ENCODE measurements at places on chromosomes 1 and 21. TPM values are rescaled to one million over a fixed set of nuclear protein-coding genes. Genes with fewer than 3 reads are reported as not detected.

DNA sequence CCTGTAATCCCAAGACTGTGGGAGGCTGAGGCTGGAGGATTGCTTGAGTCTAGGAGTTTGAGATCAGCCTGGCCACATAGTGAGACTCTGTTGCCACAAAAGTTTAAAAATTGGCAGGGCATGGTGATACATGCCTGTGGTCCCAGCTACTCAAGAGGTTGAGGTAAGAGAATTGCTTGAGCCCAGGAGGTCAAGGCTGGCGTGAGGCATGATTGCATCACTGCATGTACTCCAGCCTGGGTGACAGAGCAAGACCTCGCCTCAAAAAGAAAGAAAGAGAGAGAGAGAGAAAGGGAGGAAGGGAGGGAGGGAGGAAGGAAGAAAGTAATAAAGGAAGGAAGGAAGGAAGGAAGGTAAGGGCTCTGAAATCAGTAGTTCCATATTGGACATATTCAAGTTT is 25.0 kb downstream of the GLUL start:
- DNase-seq = no peak

The RIPK4 gene
- not detected for total RNA-seq

DNA sequence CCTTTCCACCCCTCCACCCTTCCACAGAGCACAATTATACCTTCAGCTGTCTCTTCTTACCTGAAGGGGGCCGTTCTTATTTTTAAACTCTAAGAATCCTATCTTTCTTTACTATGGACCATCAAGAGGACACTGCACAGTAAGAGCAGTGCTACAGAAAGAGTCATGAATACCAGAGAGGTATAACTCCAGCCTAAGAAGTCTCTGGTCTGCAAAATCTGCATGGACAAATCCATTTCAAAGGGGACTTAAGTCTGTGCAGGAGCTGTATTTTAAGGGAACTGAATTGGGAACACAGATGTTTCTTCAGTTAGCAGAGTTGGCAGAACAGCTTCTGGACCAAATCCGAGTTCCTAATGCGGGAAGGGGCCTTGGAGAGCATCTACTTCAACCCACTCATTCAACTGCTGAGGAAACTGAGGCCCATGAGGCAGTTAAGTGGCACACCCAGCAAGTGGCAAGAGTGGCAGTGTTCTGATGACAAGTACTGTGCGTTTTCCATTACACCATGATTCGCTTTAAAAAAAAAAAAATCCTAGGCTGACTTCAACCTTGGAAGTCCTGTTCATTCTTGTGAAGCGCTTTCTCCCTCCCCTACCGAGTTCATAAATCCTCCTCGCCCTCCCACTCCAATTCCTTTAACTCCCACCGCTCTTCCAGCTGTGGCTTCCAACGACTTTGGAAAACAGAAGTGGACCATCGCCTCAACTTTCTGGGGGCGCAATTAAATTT is 1.8 kb downstream of the PLPP3 start:
- DNase-seq = no peak

GRCh38 chr1:232143315-232143886 is 486.5 kb downstream of the SIPA1L2 start:
- no peak for DNase-seq

- DNase-seq = no peak
Measured at GRCh38 chr1:240878631-240879030, 266.7 kb upstream of the GREM2 start.

GRCh38 chr1:199399996-199400724 is 627.4 kb upstream of the NR5A2 start:
- DNase-seq = no peak

The FAM167B gene
- 0.41 TPM for total RNA-seq

DNA sequence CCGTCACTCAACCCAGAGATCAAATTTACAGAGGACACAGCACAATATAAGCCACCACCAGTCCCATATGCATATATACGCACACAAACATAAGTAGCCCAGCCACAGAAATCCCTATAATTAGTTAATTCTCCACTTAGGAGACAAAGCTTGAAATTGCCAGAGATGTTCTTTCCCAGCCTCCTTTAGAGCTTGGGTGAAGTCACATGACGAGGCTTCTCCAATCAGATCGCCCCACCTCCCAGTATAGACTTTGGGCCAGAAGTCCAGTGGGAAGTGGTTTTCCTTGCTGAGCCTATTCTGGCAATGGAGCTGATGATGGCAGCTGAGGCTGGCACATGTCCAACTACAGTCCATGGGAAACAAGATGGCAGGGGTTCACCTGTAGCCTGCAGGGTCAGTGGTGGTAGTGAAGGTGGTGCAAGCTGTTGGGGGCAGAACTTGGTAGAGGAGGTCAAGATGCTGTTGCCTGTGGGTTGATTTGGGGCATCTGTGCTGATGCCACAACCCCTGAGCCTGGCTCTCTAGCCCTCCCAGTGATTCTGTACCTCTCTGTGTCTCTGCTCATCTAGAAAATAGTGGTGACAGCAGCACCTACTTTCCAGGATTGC is 535.9 kb downstream of the MATN1 start:
- no peak for DNase-seq

DNA sequence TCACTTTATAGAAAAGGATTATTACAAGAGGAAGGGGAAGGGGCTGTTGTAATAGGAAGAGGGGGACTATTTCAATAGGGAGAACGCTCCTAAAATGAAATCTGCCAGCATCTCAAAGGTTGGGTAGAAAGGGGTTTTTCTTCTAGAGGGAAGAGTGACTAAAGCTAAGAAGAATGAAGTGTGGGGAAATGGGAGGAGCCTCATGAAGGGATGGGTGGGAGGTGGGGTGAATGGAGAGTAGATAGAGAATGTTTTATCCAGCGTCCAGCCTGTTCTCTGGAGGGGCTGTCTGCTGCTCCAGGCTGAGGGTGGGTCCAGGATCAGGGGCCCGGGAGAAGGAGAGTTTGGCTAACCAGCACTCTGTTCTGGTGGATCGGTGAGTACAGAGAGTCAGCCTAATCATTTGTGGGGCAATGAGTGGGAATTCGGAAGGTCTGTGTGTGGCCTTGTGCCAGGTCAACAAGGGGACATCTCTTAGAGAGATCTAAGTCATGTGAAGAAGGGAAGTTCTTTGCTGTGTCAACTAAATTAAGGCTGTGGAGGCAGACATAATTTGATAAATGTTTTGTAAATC is 25.2 kb downstream of the VN1R5 start:
- no peak for DNase-seq

DNA sequence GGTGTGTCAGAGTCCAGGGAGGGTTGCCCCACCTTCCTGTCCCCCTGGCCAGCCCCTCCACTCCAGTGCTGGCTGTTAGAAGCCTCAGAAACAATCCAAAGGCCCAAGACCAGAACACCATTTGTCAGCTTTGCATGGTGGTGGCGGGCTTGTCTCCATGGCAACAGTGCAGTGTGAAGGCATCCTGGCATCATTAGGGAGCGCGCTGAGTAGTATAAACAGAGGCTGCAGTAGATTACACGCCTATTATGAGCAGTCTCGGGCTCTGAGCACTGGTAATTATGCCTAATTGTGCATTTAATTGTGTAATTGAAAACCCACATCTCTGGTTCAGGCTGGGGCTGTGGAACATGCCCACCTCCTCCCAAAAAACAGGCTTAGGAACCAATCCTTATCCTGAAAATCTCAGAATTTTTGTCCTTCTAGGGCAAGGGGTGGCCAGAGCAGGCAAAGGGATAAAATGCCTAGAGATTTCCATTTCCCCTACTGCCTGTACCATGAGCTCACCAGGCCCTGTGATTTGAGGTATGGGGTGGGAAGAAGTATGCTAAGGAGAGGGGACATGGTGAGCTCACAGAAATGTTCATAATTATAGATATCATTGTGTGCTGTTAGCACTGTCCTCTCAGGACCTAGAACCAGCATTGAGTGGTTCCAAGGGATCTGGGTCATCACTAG is 11.7 kb downstream of the NKAIN1 start:
- DNase-seq = no peak

DNA sequence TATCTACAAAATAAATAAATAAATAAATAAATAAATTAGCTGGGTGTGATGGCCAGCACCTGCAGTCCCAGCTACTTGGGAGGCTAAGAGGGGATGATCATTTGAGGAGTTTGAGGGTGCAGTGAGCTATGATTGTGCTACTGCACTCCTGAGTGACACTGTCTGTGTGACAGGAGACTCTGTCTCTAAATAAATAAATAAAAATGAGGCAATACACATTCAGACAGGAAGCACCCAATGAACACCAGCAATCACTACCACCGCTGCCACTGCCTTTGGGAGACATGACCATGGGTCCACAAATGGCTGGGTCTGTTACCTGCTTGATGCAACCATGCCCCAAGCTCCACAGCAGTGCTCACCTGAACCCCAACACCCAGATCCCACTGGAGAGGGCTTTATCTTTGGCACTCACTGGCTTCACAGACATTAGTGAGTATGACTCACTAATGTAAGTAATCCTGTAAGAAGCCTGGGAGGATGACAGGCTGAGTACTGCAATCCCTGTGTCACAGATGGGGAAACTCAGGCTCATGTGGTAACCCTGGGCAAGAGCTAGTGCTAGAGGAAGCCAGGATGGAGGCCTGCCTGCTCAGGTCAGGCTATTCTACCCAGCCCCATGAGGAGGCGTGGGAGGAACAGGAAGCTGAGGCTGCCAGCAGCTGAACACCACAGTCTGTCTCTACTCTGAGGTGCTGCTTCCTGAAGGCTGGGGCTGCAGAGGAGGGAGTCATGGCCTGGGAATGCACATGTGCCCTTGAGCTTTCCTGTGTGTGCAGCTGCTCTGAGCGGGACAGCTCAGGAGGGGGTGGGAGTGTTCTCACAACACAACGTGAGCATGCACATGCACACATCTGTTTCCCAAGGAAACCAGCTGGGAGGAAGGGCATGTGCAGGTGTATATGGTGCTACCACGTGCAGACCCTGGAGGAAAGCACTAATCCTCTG is 43.0 kb downstream of the SLC9A1 start:
- DNase-seq = no peak

The RGS4 gene
- total RNA-seq = 7.3 TPM

The NBPF11 gene
- 11.8 TPM for total RNA-seq

GRCh38 chr1:18572022-18572880 is 58.4 kb upstream of the PAX7 start:
- no peak for DNase-seq

GRCh38 chr1:48571303-48571987 is 99.4 kb upstream of the SPATA6 start:
- no peak for DNase-seq

GRCh38 chr21:25107708-25108107 is 499.6 kb downstream of the MRPL39 start:
- DNase-seq = no peak

DNA sequence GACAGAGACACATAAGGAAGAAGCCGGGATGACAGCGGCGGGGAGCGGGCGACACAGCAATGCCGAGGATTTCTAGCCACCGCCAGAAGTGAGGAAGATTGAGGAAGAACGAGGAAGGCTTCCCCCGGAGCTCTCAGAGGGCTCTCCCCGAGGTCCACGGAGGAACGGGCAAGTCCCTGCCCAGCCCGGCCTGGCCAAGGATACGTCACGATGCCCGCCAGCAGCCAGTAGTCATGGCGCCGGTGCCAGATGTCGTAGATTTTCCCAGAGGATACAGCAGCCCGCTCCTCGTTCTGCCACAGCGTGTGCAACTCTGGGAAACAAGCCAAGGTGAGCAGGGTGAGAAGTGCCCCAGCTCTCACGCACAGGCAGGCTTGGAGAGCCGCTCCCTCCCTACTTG is 65.9 kb downstream of the KCNAB2 start:
- DNase-seq = no peak

The CFAP141 gene
- total RNA-seq = not detected

- no peak for DNase-seq
Measured at GRCh38 chr1:221947731-221948130, 205.8 kb upstream of the DUSP10 start.

The CD5L gene
- under 0.01 TPM for total RNA-seq

GRCh38 chr21:46161633-46162592 is 6.5 kb upstream of the FTCD start:
- DNase-seq = no peak

The SLC26A9 gene
- not detected for total RNA-seq

The MAP3K21 gene
- 2.9 TPM for total RNA-seq

- no peak for DNase-seq
Measured at GRCh38 chr1:112444269-112444668, 48.3 kb downstream of the CTTNBP2NL start.

DNA sequence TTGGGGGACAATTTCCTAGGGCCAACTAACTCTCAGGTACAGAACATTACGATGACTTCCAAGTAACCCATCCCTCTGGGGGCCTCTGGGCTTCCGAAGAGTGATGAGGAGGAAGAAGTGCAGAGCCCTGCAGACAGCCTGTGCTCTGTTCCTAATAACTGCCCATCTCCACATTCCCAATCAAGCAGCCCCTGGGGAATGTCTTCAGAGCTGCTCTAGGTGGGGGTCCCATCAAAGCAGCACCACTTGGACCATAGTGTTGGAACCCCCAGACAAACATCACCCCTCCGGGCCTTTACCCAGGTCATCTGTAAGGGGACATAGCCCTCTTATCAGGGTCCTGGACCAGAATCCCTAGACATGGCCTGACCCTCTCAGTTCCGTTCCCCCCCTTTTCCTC is 357.3 kb downstream of the NPHP4 start:
- no peak for DNase-seq

The AMY1A gene
- not detected for total RNA-seq

DNA sequence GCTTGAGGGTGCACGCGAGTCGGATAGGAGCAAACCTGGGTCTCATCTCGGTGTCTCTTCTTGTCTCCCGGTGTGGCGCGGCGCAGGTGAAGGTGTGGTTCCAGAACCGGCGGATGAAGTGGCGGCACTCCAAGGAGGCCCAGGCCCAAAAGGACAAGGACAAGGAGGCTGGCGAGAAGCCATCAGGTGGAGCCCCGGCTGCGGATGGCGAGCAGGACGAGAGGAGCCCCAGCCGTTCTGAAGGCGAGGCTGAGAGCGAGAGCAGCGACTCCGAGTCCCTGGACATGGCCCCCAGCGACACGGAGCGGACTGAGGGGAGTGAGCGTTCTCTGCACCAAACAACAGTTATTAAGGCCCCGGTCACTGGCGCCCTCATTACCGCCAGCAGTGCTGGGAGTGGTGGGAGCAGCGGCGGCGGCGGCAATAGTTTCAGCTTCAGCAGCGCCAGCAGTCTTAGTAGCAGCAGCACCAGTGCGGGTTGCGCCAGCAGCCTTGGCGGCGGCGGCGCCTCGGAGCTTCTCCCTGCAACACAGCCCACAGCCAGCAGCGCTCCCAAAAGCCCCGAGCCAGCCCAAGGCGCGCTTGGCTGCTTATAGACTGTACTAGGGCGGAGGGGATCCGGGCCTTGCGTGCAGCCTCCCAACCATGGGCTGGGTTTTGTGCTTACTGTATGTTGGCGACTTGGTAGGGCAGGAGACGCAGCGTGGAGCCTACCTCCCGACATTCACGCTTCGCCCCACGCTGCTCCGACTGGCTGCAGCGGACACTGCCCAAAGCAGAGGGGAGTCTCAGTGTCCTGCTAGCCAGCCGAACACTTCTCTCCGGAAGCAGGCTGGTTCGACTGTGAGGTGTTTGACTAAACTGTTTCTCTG is 5.1 kb downstream of the HLX start:
- peak; percentile 18 for DNase-seq

The FCRL3 gene
- total RNA-seq = under 0.01 TPM

GRCh38 chr1:84946631-84947030 is 50.3 kb downstream of the MCOLN2 start:
- DNase-seq = no peak

Measured in frontal cortex (tissue), 4 donors.